ENCODE measurements at places on chromosomes 5 and 9.

GRCh38 chr9:88653911-88654310 lies 118.9 kb downstream of the NXNL2 start:
- no peak for DNase-seq

DNA sequence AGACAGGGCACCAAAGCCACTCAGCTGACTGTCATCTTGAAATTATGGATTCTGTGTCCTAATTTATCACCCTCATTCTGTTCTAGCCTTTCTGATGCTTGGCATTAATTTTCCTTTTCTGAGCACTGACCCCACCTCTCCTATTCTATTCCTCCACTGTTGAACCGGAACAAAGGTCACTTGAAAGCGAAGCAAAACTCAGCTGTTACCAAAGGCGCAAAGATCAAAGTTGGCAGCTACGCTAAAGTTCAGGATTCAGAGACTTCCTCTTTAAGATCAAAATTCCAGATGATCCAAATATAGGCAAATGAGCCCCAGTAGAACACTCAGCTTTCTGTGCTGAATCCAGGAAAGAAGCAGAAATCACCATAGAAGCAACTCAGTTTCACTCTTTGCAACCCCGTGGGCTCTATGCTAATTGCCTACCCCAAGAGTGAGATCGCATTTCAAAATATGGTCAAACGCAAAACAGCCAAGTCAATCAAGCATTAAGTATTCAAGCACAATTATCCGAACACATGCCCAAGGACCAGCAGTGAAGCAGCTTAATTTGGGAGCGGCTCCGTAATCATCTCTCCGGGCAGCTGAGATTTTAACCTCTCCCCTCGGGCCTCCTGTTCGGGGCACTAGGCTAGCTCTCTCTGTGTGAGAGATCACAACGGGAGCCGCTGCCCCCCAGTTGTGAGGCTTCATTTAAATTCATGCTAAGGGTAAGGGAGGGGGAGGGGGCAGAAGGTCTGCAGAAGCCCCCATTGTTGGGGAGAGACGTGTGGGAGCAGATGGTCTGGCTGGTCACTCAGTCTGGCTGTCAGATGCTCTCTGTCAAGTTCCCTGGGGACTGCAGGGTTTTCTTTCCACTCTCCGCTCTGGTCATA lies 288.6 kb downstream of the ELAVL2 start:
- DNase-seq, result no peak

GRCh38 chr9:124003636-124004349 lies 7.8 kb upstream of the LHX2 start:
- no peak for DNase-seq

DNA sequence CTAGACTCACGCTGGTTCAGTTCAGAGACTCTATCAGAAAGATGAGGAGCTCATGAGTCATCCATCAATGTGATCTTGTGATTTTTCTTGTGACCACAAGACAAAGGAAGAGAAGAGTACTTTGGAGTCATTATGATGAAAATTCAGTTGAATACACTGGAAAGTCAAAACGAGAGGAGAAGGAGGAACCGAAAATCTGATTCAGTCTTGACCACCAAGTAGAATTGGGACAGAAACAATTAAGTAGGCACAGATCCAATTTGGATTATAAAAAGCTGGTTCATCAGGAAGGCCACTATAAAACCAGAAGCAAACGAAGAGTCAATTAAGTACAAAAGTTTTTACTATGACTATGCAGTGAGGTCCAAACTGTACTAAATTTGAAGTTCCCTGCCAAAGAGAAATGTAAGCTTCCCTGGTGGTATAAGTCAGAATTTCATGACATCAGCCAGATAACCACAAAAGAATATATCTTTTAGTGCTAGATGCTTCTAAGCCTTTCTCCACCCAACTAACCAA lies 90.9 kb downstream of the THBS4 start:
- no peak for DNase-seq

GRCh38 chr9:80437825-80438224 lies 866.1 kb downstream of the TLE4 start:
- DNase-seq, result no peak

GRCh38 chr5:98771382-98772109 lies 1.9 kb upstream of the RGMB start:
- peak; percentile 35 for DNase-seq

All from activated CD4-positive, CD25-positive, alpha-beta regulatory T cell treated with anti-CD3 and anti-CD28 coated beads, Interleukin-2, amount 50 U/mL, for 72 hours (primary cell).